ENCODE measurements at places on chromosomes 3 and 15.
A peak's percentile ranks its signal among the peaks of the same experiment; 100 is the strongest.

DNA sequence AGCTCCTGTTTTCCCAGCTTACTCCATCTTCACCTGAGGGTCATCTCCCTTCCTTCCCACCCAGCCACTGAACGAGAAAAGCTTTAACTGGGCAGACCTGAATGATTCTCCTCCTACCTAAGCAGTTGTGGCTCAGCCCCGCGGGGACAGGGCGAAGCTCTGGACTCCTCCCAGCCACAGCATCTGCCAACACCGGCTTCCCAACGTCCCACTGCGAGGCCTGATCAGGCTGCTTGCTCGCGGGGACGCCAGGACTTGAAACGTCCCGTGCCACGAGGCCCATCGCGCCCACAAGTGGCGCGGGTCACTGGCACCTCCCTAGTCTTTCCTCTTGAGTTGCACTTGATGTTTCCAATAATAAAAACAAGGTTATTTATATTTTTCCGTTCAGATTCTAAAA, at the start of gene SPATA16:
TSS of gene SPATA16 (minus strand) at position 250 of the 400 bp plus-strand sequence. CDS start 23,504 bp downstream, outside the sequence.
- no peak for DNase-seq

- DNase-seq: no peak
These were observed 23.7 kb downstream of the SATB1 start for GRCh38 chr3:18401300-18401961.

- DNase-seq: no peak
These were observed 5.3 kb upstream of the CSNK1G1 start for GRCh38 chr15:64361259-64361658.

DNA sequence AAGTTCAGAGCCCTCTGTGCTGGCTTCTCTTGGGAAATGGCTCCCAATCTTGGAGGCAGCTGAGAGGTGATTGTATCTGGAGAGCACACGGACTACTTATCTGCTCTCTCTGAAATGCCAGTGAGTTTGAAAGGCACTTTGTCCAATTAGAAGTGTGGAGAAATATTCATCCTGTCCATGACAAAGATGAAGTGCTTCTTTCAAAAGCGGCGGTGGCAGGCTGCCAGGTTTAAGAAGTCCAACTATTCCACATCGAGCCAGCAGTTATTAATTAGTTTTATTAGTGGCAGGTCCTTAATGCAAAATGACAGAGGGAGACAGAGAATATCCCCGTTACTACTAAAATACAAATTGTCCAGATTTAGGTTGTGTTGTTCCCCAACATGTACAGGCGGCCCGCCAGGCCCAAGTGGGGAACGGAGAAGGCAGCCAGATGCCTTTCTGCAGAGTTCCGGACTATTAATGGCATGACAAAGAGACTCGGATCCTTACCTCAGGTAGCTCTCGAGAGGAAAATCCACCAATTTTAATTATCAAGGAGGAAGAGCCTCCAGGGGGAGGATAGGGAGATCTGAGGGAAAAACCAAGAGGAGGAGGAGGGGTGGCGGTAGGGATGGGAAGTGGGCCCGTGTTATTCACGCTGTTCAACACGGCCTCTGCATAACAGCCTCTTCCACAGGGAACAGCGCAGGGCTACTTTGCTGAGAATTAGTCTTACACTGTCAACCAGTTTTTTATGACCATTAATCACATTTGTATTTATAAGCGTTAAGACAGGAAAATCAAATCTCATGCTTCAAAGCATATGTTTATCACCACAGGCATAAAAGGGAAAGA, 42.0 kb downstream of the RORA start:
- no peak for DNase-seq

GRCh38 chr15:26590676-26591075, 182.2 kb downstream of the GABRB3 start:
- no peak for DNase-seq

DNA sequence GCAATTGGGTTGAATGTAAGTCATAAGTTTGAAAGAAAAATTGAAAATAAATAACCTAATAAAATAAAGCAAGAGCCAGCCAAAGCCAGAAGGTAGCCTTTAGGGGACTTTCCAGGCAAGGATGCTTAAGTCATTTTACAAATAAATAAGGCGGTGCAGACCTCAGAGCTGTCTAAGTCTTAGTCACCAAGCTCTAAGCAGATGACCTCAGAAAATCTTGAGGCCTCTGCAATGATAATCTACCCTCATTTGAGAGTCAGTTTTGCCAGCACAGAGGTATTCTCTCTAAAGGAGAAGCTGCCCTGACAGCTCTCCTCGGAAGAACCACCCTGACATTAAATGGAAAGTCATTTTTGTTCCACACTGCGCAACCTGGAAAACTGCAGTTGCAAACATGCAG, 113.9 kb downstream of the OXNAD1 start:
- DNase-seq: no peak

DNA sequence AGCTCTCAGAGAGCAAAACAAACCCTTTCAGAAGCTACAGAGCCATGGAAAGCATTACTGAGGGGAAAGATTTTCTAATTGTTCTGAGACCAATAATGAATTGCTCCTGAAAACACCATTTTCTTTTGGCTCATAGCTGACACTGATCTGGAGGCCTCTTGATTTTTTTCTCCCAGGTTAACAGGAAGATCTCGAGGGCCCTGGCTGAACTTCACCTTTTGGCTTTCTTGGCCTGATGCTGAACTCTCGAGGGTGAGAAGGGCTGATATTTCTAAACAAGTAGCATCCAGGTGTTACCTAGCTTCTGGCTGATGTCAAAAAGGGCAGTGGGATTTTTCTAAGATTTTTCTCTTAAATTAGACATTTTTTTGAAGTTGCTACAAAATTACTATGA, 19.9 kb upstream of the NFKBIZ start:
- no peak for DNase-seq

DNA sequence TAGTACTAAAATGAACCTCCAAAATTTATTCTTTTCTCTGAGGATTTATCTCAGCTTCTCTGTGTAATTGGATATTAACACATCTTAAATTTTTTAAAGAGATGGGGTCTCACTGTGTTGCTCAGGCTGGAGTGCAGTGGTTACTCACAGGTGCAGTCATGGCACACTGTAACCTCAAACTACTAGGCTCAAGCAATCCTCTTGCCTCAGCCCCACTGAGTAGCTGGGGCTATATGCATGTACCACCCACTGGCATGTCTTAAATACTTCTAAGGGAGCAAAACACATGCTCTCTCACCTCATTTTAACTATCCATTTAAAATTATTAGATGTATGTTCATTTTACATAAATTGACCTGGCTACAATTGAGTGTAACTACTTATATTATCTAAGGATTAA, 11.3 kb upstream of the TMEM87A start:
- DNase-seq: no peak

- DNase-seq: no peak
These were observed 71.1 kb upstream of the PDZRN3 start for GRCh38 chr3:73695841-73696240.

DNA sequence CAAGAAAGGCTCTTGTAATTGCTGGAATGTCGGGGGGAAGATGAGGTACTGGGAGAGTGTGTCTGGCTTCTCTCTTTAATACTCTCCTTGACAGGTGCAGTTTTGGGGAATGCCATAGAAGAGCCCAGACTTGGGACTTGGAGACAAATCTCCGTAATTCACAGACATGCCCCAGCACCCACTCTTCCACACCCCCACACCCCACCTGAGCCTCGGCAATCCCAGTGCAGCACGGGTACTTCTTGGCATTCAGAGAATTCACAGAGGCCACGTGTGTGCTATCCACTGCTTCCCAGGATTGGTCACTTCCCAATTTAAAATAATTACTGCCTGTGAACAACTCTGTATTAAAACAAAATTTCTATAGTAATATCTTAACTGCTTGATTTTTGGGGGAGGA, 43.9 kb downstream of the TRIM71 start:
- no peak for DNase-seq

- DNase-seq: no peak
These were observed 396.6 kb downstream of the SOX2 start for GRCh38 chr3:182108371-182108770.

- no peak for DNase-seq
These were observed 87.3 kb upstream of the PRR23E start for GRCh38 chr3:127105587-127105986.

- DNase-seq: no peak
These were observed 4.9 kb upstream of the IQCF1 start for GRCh38 chr3:51908026-51908425.

GRCh38 chr15:75095594-75095993, 72.2 kb downstream of the PPCDC start:
- no peak for DNase-seq

DNA sequence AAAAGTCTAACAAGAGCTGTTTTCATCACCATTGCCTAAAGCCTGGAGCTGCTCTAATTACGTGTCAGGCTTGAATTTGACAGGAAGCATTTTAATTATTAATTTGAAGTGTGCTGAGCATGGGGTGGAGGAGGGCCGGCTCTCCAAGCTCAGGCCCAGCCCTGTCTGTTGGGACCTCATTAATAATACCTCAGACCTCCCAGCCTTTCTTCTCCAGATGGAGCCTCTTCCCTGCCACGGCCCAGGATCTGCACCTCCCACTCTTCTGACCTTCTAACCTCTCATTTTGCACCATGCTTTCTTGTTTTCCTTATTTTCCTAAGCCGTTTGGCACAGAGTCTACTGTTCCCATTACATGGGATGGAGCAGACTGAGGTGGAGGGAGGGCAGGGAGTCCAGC, 30.0 kb downstream of the INSYN1 start:
- DNase-seq: no peak

DNA sequence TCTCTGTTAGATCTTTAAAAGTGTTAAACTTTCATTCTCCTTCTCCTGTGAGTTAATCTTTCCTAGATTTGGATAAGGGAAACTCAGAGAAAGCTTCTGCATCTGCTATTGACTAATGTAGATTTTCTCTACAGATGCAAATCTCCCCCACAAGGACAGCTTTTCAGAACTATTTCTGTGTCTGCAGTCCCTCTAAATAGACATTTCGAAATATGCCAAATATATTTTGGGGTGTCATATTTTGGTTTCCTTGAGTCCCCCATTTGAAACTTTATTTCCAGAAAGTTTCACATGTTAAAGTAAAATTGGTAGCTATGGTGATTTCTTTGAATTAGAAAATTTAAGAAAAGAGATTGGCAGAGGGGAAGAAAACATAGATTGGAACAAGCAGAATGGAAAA, 852.3 kb upstream of the ALCAM start:
- no peak for DNase-seq

GRCh38 chr15:80804970-80805495, 25.9 kb downstream of the CEMIP start:
- DNase-seq: no peak

DNA sequence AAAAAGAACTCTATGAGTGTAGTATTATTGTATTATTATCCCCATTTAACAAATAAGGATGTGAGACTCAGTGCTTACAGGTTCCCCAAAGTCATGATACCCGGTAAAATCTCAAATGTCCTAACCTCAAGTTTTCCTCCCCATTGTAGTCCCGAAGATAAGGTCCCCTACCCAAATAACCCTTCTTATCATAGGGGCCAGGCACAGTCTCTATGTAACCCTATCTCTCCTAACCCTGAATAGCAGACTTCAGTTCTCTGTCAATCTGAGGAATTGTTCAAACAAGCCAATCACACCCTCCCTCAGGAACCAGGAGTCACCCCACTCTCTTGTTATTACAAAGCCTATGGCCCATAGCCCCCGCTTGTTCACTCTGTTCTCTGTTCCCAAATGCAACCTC, 10.5 kb upstream of the SUSD5 start:
- no peak for DNase-seq

- DNase-seq: no peak
These were observed 278.7 kb downstream of the ERC2 start for GRCh38 chr3:56189536-56189935.

GRCh38 chr3:30586096-30586805, 20.1 kb upstream of the TGFBR2 start:
- no peak for DNase-seq

GRCh38 chr15:64216196-64216595, 53.4 kb upstream of the PPIB start:
- DNase-seq: no peak

GRCh38 chr15:27418726-27419125, 447.7 kb downstream of the GABRG3 start:
- DNase-seq: no peak

DNA sequence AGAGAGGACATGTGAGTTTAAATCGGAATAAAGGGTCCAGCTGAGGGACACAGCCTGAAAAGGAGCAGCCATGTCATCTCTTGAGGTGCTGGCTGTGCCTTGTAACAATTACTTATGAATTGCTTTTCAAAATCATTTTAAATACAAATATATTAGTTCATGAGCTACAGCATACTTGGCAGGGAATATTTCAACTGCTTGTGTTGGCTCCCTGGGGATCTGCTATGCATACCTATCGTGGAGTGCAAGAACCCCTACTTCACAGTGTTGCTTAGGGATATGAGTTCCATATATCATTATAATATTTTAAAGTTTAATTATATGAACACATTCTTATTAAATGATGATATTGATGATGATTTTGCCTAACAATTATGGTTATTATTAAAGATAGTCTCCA, 19.1 kb upstream of the P2RY14 start:
- no peak for DNase-seq

DNA sequence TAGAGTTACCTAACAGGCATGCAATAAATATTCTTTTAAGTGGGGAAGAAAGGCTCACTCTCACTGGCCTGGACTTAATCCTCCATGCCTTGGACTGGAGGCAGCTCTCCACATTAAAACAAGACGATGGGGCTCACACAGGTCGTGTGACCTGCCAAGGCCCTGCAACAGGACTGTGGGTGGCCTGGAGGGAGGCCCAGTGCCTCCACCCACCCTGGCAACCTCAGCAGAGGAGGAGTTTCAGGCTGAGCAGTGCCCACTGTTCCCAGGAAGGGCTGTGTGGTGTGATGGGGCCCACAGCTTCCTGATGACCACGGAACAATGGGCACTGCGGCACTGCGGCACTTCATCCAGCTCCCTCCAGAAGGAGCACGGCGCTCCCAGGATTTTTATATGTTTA, 5.5 kb downstream of the UROC1 start:
- DNase-seq: no peak

DNA sequence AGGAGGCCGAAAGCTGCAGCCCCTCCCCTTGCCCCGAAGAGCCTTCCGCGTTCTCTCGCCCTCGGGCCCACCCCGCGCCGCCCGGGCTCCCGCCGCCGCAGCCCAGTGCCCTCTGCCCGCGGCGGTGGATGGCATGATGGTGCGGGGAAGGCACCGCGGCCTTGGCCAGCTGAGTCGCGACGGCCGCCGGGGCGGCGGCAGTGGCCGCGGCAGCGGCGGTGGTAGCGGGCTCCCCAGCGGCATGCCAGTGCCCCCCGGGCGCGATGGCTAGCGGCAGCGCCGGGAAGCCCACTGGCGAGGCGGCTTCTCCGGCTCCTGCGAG, 1.2 kb downstream of the TLNRD1 start:
- DNase-seq: no peak

- no peak for DNase-seq
These were observed 60.5 kb downstream of the THBS1 start for GRCh38 chr15:39641191-39641889.

- peak; percentile 53 for DNase-seq
These were observed 6.0 kb upstream of the SRP14 start for GRCh38 chr15:40044717-40045571.

- no peak for DNase-seq
These were observed 1.9 kb downstream of the CAPN7 start for GRCh38 chr3:15207836-15208504.

- DNase-seq: no peak
These were observed 54.9 kb upstream of the PRR20G start for GRCh38 chr3:127342735-127343134.

GRCh38 chr3:26590919-26591484, 31.6 kb upstream of the LRRC3B start:
- DNase-seq: no peak

All from NCI-H2107 (cell line).